Mucosa of descending colon (tissue), 3 donors: ENCODE measurements at places on chromosomes 6 and 20. TPM values are rescaled to one million over a fixed set of nuclear protein-coding genes. Genes with fewer than 3 reads are reported as not detected.
A peak's percentile ranks its signal among the peaks of the same experiment; 100 is the strongest.

DNA sequence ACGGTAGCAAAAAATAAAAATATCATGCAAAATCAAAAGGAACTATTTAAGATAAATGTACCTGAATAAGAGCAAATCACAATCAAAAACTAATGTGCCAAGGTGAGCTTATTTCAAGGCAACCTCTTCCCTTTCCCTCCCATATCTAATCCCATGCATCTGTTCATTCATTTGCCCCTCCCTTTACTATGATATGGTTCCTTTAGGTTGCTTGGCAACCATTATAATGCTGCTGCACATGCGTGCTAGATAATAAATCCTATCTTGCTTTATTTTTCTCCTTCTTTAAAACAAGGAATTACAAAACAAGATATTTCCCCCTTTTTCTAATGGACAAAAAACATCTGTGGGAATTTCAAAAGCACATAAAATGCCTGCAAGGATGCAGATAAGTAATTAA lies 318.2 kb upstream of the POU3F2 start:
- DNase-seq = no peak

DNA sequence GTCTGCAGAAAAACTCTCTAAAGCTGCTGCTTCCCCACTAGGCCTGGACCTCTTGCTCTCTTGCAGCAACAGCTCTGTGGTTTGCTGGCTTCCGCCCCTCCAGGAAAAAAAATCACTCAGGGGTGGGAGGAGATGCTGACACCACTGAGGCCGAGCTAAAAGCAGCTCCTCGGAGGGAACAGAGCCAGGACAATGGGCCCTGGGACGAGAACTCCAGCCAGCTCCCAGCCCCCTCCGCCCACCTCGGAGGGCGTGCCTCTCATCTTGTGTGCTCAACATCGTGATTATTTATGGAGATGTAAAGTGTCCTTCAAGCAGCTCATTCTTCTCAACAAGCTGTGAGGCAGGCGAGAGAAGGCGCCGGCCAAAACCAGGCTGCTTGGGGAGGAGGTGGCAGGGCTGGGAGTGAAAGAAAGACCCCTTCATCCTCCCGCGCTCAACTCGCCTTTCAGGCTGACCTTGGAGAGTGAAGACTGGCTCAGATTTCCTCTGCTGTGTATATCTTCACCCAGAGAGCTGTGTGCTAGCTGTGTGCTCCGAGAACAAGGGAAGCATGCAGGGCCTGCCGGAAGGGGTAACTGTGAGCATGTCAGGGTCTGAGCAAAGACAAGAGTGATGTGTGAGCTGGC lies 53.5 kb upstream of the LRFN2 start:
- no peak for DNase-seq

DNA sequence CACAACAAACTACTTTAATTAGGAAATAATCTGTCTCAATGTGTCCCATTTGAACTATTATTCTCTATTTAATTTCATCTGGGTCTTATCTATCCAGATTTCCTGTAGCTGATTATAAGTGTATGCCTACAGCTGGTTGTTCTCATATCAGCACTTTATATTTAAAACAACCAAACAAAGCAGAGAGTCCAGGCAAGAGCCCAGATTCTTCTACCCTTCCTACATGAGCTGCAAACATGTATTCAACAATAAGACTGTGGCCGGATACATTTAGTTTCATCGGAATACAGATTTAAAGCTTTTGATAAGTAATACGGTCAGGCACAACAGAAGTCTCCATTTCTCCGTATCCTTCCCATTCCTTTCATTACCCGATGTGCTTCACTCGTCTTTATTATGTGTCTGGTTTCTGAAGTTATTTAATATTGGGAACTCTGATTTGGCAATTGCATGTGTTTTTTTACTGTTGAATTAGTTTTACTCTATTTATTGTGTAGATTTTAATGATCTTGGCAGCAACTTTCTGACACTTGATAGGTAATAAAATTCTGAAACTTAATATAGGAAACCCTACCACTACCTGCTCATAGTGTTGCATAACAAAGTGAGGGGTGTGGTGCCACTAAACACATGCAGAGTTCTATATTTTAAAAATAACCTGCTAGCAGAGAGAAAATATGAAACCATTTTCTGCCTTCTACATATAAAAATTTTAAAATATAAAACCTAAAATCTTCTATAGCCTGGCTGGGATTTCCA lies 653.5 kb upstream of the PTCHD4 start:
- no peak for DNase-seq

- no peak for DNase-seq
Measured at GRCh38 chr6:115053169-115053860, 710.5 kb upstream of the HS3ST5 start.

- no peak for DNase-seq
Measured at GRCh38 chr6:160386869-160387530, 38.8 kb downstream of the SLC22A3 start.

GRCh38 chr6:119348748-119349360 lies 707 bp downstream of the MAN1A1 start:
- DNase-seq = peak; percentile 64

DNA sequence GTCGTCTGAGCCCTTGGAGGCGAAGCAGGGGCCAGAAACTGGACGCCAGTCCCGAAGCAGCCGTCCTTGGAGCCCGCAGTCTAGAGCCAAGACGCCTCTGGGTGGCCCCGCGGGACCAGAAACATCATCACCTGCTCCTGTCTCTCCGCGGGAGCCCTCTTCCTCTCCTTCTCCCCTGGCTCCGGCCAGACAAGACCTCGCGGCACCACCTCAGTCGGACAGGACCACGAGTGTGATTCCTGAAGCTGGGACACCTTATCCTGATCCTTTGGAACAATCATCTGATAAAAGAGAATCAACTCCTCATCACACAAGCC lies 416 bp downstream of the RSPH4A start:
- DNase-seq = peak; percentile 10

DNA sequence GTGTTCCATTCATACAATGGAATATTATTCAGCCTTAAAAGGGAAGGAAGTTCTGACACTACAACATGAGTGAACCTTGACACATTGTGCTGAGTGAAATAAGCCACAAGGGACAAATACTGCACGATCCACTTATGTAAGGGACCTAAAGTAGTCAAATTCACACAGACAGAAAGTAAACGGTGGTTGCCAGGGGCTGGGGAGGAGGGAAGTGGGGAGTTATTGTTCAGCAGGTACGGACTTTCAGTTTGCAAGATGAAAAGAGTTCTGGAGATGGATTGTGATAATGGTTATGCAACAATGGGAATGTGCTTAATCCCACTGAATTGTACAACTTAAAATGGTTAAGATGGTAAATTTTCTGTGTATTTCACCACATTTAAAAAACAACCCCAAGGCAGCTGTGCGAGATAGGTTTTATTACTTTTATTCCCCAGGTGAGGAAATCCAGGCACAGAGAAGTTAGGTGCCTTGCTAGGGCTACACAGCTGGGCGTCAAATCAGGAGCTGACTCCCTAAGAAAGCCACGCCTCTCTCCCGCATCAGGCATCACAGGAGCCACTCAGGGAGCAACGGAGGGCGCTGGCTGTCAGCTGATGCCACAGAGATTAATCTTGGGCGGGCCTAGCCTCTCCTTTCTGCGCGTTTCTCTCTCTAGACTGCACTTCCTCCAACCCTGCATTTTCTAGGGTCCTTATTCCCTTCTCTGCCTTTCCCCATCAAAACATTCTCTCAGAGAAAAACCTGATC lies 9.3 kb upstream of the TRAF3IP2 start:
- DNase-seq = peak; percentile 79

GRCh38 chr6:80508885-80509630 lies 402.6 kb downstream of the BCKDHB start:
- no peak for DNase-seq

- no peak for DNase-seq
Measured at GRCh38 chr6:49855221-49855620, 11.1 kb downstream of the CRISP1 start.

- DNase-seq = peak; percentile 72
Measured at GRCh38 chr6:139291813-139292619, at the start of gene TXLNB. Gene TXLNB (minus strand): TSS chr6:139291998. CDS start chr6:139288899, 3,099 bp downstream.

DNA sequence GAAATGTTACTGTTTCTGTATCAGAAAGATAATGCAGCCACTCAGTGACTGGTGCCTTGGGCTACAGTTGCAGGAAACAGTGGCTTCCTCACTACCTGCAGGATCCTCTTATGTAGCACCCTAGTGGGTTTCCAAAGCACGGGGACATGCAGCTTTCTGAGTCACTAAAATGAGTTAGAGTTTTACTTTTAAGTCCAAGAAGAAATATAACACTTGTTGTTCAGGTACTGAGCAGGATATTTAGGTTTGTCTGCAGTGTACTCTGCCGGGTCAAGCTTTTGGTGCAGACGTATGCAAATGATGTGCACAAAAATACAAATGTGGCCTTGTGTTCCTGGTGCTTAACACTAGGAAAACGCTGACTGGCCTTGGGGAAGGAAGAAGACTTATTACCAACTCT lies 22.0 kb downstream of the ACSS1 start:
- no peak for DNase-seq

PRRT1 gene
- 2.0 TPM for total RNA-seq

MCM8 gene
- 9.8 TPM for total RNA-seq

LRRC1 gene
- total RNA-seq = 57.7 TPM

R3HDML gene
- total RNA-seq = not detected

KAT14 gene
- 16.6 TPM for total RNA-seq
